ENCODE measurements at places on chromosomes 5 and 9. TPM values are rescaled to one million over a fixed set of nuclear protein-coding genes. Genes with fewer than 3 reads are reported as not detected.

The GM2A gene
- total RNA-seq, result 5.2 TPM

The C9orf152 gene
- not detected for total RNA-seq

The CCDC183 gene
- total RNA-seq, result 2.2 TPM

The LECT2 gene
- total RNA-seq, result not detected

The FGD3 gene
- 18.7 TPM for total RNA-seq

The PTPRD gene
- total RNA-seq, result 205 TPM

The C9 gene
- not detected for total RNA-seq

The ADAMTSL1 gene
- total RNA-seq, result 15.7 TPM

The SERF1A gene
- 18.2 TPM for total RNA-seq

The ANKRD18A gene
- total RNA-seq, result 1.2 TPM

The REEP2 gene
- total RNA-seq, result 73.5 TPM

Measured in temporal lobe (tissue), 4 donors.